ENCODE measurements at places on chromosomes 7 and 10. TPM values are rescaled to one million over a fixed set of nuclear protein-coding genes. Genes with fewer than 3 reads are reported as not detected.
A peak's percentile ranks its signal among the peaks of the same experiment; 100 is the strongest.

GRCh38 chr7:29342761-29343160, 148.2 kb downstream of the CHN2 start:
- no peak for DNase-seq

DNA sequence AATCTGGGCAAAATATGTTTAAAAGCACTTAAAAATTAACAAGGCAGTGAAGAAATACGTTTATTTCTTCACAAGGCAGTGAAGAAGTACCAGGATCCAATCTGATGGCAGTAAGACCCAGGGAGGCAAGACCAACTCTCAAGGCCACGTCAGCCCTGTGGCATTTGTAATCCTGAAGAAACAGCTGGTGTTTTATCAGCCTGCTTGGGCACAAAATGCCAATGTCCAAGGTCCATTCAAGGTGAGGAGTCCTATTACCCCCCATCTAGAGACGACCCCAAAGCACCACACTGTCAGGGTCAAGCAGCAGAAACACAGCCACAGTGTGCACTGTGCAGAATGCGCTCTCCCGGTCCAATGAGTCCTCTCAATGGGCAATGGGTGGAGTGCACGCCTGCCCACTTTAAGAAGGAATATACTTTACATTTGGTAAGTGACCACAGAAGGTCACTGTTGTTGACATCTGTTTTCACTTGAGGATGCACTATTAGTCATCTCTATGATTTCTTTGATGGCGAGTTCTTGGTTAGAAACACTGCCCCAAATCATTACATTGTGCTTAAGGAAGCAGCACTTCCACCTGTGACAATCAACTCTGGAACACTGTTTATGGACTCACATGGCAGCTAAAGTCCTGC, 12.8 kb downstream of the CPXM2 start:
- DNase-seq: no peak

GRCh38 chr10:77781451-77782327, 144.1 kb upstream of the KCNMA1 start:
- no peak for DNase-seq

DNA sequence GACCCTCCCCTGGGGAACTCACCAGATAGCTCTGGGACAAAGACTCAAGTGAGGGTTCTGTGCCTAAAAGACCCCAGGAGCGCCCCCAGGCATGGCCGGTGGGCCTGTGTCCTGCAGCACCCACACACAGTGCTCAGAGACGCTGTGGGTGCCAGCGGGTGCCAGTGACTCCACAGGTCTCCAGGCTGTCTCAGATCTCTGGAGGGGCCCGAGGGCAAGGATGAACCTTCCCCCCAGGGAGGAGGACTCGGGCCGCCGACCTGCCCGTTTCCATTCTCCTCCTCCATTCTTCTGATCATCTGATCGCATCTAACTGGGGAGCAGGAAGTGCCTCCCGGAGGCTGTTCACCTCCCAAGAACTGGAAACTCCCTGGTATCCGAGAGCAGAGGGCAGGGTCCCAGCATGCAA, 980 bp downstream of the ADAM8 start:
- DNase-seq: no peak

DNA sequence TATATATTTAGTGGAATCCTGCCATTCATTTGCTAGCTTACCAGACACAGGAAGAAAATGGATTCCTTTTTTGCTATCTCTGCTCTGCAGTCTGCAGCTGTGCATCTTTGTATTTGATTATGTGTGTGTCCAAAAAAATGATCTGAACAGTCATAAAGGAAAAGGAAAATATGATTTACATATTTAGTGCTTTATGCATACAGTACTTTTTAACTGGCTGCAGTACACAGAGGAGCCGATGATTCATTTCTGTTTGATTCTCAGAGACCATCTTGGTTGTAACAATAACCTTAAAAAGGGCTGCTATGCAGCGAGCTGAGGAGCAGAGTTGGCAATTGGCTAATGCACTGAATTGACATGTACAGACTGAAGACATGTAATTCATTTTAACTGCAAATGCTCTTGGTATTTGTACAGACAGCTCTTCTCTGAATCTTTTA, 151.3 kb upstream of the FZD1 start:
- peak; percentile 24 for DNase-seq

Gene SLC35G1
- total RNA-seq: 8.2 TPM

All from tongue (tissue), 3 donors.